ENCODE measurements at places on chromosomes 5 and 9.

DNA sequence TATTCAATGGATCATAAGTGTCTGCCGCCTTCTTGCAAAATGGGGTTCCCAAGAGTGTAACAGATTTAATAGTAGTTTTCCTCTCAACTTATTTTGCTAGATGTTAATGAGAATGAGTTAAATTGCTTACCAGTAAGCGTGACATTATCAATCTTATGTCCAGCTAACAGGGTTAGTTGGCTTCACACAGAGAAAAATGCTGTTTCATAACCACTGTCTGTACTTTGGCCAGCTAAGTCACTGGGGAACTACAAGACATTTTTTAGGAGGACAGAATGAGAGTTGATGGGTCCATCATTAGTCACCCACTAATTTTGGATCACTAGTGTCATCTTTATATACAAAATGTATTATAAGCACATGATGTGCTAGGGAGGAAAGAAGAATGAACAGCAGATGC is 1.4 kb downstream of the CDC37L1 start:
- DNase-seq = no peak

GRCh38 chr5:72556351-72557166 is 49.3 kb upstream of the ZNF366 start:
- peak; percentile 17 for DNase-seq

GRCh38 chr9:135009794-135010585 is 77.5 kb upstream of the OLFM1 start:
- DNase-seq = no peak

DNA sequence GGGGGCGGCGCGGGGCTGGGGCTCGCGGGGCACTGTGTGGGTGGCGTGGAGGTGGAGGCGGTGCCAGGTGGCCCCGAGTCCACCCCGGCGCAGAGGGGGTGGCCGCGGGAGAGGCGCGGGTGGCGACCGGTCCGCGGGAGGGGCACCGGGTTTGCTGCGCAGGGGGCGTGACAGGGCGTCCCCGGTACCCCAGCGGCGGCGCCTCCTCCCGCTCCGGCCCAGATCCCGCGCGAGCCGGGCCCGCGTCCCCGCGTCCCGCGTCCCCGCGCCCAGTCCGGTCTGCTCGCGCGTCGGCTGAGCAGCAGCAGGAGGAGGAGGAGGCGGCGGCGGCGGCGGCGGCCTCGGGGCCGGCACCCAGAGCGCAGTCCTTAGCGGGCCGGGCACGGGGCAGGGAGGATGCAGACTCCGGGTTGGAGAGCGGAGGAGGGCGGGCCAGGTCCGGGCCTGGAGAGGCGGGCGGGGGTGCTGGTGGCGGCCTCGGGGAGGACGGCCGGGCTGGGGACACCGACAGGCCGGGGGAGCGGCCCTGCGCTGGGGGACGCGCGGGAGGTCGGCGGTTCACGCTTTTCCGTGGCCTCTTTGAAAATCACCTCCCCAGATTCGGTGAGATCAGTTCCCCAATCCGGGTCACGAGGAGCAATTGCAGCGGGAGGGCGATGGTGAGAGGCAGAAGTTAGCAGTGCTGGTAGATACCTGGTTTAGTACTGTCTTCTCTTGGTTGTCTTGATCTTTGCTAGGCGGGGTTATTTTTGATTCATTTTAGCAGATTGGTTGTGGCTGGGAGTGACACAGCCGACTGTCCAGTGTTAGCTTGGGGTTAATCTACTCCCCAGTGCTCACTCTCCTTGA is 1.7 kb downstream of the TRIO start:
- DNase-seq = no peak

DNA sequence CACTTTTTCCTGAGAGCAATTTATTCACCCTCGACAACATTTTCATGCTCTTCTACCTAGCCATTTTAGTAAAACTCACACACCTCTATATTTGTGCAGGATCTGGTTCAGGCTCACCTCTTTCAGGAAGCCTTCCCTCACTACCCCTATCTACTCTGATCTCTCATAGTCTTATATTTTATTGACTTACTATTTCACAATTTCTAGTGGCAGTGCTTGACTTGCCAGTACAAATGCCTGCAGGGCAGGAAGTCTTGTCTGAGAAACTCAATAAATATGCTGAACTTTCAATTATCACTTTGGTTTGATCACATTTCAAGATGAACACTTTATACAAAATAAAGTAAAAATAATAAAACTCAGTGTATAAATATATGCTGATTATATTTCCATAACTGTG is 226.8 kb downstream of the CETN3 start:
- DNase-seq = no peak

DNA sequence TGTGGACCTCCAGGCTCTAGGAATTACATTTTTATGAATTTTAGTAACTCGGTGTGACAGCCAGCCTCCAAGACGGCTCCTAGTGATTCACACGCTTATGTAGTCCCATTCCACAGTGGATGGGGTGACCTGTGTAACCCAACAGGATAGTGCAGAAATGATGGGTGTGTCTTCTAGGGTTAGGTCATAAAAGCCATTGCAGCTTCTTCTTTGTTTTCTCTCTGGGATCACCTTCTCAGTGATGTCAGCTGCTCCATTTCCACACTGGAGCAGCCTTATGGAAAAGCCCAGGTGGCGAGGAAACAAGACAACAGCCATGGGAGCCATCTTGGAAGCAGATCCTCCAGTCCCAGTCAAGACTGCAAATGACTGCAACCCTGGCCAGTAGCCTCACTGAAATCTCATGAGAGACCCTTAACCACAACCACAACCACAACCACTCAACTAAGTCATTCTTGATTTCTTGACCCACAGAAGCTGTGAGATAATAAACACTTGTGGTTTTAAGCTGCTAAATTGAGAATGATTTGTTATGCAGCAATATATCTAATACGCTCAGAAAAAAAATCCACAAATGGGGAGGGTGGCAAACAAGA is 5.1 kb upstream of the GNPDA1 start:
- DNase-seq = no peak

DNA sequence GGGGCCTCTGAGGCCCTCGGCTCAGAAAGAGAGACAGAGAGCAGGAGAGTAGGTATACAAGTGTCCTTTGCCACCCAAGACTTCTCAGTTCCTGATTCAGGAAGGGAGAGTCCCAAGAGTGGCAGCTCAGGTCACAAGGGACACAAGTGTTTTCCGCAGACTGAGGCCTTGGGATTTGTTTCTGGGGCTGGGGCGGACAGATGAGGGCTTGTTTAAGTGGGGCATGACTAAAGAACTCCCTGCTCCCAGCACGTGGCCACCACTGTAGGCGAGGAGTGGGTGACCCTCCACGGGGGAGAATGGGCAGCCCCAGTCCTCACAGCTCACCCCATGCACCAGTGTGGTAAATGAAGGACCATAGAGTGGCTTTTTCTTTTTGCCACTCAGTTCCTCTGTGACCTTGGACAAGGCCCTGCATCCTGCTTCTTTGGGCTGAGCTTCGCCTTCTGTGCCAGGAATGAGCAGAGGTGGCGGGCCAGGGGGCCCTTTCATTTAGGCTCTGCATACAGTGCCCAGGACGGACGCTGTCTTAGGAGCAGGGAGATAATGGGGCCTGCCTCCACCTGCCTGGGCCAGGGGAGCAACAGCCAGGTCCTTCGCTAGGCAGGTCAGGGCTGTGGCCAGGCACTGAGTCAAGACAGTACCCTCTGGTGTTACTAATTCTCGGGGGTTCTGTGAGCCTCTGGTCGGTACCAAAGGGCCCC is 50.8 kb downstream of the AMBP start:
- no peak for DNase-seq

- DNase-seq = no peak
Measured at GRCh38 chr5:109868737-109869136, 179.0 kb downstream of the MAN2A1 start.
